ENCODE measurements at places on chromosomes 2 and 18.
A peak's percentile ranks its signal among the peaks of the same experiment; 100 is the strongest.

DNA sequence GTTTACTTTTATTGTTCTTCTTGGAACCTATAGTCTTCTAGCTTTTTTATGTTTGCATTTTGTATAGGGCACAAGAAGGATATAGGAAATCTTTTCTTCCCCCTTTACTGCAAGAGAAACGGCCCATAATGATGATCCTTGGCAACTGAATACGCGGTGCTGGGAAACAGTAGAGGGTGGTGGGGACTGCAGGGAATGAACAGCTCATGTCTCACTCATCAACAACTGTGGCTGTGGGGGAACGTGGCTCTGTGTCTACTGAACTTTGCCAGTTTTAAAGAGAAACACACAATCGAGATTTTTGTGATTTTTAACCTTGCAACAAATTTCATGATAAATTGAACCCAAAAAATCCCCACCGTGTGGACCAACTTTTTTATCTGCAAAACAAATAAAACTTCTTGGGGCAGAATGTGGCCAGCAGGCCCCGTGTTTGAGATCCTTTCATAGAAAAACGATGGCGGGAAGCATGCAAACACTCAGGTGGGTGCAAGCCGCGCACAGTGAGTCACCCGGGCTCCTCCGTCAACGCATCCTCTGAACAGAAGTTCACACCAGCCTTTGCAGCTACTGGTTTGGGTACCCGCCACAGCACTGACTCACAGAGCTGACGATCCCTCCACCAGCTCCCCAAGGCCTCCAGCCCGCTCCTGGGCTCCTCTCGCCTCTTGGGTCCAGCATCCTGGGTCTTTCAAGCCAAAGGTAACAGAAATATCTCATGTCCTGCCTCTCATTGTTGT lies 149.3 kb downstream of the COL6A3 start:
- DNase-seq, result no peak

GRCh38 chr2:170012773-170013172 lies 165.2 kb upstream of the MYO3B start:
- DNase-seq, result no peak

DNA sequence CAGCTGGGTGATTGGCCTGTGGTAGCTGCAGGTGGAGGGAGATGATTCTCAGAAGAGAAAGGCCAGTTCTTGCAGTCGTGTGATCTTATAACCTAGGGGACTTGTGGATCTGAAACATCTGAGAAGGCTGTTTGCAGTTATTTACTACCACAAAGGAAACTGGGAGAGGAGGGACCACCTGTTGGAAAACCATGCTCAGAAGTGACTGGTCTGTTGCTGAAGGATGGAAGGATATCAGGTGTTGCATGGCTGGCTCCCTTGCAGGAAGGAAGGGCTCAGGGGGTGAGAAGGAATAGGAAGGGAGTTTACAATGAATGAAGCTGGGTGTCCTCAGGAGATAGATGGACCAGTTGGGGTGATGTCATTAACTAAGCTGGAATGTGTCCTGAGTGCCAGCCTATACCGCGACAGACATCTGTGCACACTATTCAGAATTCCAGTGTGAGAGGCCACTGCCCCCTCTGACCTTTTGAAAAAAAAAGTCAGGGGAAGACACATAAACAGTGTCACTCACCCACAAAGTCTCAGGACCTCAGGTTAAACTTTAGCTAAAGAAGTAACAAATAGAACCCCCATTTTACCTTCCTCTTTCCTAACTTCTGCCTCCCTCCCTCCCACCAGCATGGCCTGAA lies 17.5 kb downstream of the IGFBP2 start:
- DNase-seq, result no peak

DNA sequence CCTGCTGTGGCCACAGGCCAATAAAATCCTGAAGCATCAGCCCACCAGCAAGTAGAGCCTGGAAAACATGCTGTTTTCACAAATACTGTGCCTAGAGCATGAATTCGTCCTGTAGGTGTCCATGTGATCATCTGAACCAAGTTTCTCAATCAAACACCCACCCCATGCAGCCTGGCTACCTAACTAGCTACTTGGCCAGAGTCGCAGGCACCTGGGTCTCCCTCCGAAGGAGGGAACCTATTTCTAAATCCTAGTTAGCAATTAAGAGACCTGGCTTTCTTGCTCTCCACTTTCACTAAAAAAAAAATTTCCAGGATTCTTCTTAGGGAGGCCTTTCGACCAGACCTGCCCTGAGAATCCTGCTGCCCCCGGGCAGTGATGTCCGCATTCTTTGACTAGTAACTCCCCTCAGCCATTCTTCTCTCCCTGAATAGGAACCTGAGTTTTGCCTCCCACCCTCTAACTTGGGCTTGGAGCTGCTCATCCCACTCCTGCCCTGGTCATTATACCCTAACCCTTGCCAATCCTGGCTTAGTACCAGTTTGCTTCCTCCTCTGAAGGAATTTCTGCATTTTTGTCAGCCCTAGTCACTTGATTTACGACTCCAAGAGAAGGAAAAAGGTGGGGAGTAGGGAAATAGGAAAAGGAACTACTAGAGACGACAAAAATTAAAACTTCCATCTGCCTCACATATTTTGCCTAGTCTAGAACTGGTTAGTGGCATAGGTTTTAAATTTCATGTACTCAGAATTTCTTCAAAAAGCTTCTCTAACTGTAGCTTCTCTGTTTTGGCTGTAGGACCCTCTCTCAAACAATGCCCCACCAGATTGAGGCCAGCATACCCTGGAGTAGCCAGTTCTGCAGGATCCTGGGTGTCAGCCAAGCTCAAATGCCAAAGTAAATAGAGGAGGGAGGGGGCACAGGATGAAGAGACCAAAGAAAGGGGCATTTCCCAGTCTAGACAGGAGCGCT lies 25.4 kb upstream of the TANK start:
- no peak for DNase-seq

DNA sequence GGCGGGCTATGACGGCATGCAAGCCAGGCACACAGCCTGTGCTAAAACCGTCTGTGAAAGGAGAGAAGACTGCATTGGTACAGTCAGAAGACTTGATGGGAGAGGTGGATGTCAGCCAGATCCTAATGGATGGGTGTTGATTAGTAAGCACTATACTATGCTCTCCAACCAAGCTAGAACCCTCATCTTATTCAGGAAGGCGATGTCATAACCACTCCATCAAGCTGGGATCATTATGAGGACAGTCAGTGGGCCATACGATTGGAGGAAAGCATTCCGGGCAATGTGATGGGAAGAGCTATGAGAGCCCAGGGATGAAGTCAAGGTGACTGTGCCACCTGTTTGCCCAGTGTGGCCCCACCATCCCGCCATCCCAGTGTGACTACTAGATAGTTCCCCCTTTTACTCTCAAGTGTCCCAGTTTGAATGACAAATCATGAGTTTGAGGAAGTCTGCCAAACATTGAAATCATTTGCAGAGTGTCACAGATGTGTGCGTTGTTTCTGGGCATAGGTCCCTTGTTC lies 66.4 kb downstream of the MRPS9 start:
- no peak for DNase-seq

DNA sequence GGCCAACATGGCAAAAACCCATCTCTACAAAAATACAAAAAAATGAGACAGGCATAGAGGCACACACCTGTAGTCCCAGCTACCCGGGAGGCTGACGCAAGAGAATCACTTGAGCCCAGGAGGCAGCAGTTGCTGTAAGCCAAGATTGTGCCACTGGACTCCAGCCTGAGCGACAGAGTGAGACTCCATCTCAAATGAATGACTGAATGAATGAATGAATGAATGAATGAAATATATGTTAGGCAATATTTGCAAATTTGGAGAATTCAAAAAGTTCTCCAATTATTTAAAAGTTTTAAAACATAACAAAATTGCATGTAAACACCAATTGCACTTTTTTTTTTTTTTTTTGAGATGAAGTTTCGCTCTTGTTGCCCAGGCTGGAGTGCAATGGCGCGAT lies 61.7 kb downstream of the STRN start:
- DNase-seq, result no peak

- DNase-seq, result no peak
These were observed 74.5 kb upstream of the NCKAP5 start for GRCh38 chr2:133642791-133643191.

DNA sequence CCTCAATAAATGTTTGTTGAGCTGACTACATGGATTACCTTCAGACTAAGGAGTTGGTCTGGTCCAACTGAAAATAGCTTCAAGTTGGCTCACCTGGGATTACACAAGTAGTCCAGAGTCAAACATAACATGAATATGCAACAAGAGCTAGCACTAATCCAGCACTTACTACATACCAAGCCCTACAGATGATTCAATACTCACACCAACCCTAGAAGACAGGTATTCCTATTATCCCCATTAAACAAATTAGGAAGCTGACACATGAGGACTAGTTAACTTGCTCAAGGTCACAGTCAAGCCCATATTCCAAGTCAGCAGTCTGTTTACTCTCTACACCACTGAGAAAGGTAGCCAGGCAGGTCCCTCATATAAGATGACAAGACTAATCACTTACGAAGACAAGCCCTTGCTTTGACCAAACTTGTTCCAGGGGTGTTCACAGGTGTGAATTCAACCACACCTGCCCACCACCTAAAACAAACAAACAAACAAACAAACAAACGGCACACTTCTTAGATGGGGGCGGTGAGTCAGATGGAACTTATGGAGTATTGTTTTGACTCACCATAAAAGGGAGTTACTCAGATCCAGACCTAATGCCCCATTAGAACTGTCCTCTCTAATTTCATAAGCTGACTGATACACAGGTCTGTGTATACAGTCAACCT lies 29.1 kb downstream of the TMEM131 start:
- DNase-seq, result peak; percentile 60

- peak; percentile 68 for DNase-seq
These were observed 65.7 kb downstream of the SPRED2 start for GRCh38 chr2:65366595-65367125.

DNA sequence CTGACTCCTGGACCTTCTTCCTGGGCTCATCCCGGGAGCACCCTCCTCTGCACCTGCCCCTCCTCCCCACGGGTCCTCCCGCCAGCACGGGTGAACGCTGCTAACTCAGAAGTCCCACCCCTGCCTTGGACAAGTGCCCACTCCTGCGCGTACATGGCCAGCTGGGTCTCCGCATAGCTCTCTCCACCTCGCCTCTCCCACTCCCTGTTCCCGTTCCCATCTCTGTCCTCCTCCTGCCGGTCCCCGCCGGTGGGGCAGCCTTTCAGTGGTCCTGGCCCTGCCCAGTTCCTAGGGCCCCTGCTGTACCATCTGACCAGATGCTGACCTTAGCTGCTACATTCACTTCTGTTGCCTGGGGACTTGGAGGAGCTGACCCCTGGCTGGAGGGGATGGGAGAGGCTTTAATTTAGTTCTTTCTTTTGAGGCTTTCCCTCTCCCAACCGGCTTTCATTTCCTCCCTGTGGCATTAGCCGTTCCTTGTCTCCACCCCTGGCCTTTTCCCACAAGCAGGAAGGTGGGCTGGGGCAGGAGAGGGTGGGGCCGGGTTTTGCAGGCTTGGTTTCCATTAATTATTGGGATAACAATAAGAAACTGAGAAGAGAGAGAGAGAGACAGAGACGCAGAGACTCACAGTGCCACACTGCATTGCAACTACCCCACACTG lies 136.1 kb downstream of the SH3BP4 start:
- DNase-seq, result no peak

DNA sequence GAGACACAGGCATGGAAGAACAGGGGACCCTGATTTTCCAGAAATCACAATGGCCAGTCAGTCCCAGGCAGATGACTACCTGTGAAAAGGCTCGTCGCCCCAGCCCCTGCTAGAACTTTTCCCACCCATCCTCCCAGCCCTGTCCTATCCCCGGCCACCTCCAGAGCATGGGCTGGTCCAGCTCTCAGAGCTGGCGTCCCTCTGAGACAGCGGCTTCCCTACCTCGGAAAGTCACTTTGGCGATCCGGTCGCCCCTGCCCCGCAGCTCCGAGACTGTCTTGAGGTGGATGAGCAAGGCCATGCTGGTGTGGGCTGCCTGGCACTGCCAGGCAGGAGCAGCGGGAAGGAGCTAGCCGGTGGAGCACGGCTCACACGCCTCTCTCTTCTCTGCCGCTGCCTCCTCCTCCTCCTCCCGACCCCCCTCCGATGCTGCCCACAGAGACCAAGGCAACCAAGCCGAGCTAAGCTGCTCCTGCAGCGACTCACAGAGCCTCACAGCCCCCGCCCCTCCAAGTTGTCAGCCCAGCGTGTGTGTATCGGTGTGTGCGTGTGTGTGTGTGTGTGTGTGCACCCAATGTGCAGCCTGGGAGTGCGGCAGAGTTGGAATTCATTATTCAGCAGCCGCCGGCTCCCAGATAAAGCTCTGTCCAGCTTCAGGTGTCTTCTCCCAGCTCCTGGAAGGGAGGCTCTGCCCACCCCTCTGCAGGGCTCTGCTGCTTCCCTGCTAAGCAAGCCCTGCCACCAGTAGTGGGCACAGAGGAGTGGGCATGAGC lies 80.5 kb upstream of the OTOF start:
- no peak for DNase-seq

DNA sequence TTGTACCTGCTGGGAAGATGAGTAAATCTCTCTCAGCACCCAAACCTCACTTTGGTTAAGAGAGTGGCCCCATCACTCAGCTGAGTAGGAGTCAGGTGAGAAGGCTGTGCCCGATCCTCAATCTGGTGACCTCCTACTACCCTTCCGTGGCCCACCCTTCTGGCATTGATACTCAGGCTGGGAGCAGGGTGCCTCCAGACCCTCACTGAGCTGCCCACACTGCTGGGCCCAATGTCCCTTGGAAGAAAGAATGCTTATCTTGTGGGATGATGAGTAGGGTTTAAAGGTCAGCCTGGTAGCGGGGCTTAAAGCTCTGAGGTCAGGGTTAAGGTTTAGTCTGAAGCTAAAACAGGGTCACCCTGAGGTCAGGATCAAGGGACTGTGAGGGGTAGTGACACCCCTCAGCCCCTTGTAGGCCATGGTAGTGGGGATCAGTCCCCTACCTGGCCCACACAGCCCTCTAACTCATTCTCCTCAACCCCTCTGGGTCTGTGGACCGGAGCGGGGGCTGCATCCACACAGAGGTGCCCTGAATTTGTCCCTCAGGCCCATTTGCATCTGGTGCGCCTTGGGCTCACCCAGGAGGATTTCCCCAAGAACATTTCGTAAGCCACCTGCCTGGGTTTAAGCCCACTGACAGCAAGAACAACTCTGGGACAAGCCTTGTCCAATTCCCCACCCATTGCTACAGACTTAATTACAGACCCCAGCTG lies 123.8 kb downstream of the CYP26B1 start:
- DNase-seq, result no peak

DNA sequence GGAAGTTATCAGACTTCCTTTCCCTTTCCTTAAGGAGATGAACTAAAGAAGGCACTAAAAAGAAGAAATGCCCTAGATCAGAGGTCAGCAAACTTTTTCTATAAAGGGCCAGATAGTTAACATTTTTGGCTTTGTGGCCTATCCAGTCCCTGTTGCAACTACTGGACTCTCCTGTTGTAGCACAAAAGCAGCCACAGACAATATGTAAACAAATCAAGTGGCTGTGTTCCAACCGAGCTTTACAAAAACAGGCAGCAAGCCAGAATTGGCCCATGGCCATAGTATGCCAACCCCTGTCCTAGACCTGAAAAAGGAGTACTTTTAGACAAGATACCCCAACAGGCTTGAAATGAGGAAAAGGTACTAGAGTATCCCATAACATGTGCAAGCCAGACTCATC lies 10.9 kb downstream of the NHEJ1 start:
- no peak for DNase-seq

DNA sequence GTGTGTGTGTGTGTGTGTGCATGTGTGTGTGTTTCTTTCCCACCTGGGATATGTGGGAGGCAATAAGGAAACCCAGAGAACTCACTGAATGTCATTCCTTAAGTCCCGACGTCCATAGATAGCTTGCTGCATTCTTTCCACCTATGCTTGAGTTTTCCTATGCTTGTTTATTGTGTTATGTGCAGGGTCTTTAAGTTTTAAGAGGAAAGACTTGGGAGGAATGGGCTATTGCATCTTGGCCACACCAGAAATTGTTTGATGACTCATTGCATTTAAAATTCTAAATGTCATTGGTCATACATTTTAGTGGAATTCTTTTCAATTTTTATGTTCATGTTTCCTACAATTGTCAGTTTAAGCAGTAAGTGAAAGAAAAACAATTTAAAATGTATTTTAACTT lies 33.7 kb downstream of the STARD6 start:
- no peak for DNase-seq

Data from GM12864 (cell line).